ENCODE measurements at places on chromosomes 4 and X. TPM values are rescaled to one million over a fixed set of nuclear protein-coding genes. Genes with fewer than 3 reads are reported as not detected.

ASMT gene
- not detected for total RNA-seq

TCP11X2 gene
- not detected for total RNA-seq

BEND2 gene
- total RNA-seq: not detected

MSANTD1 gene
- total RNA-seq: 1.2 TPM

EGFL6 gene
- 2.0 TPM for total RNA-seq

HERC5 gene
- total RNA-seq: 21.2 TPM

USP17L5 gene
- not detected for total RNA-seq

SFRP2 gene
- not detected for total RNA-seq

STK32B gene
- not detected for total RNA-seq

DNA sequence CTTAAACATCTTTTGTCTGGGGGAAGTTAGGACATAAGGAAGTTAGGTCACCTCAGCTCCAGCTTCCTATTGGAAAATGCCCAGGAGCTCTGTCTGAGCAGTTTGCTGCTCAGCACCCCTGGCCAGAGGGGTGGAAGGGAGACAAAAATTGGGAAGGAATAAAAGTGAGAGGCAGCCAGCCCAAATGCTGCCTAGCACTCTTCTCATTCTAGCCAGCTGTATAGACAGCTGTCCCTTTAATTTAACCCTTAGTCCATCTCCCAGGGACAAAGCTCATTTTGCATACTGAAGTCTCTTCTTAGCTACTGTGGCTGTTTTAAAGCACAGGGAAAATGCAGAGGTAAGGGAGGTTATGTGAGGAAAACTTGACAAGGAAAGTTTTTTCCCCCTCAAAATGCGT is 89.5 kb upstream of the CITED1 start:
- no peak for DNase-seq

GRCh38 chr4:103036169-103036568 is 16.7 kb upstream of the SLC9B1 start:
- no peak for DNase-seq

GRCh38 chr4:42515156-42515884 is 118.0 kb downstream of the SHISA3 start:
- DNase-seq: no peak

DNA sequence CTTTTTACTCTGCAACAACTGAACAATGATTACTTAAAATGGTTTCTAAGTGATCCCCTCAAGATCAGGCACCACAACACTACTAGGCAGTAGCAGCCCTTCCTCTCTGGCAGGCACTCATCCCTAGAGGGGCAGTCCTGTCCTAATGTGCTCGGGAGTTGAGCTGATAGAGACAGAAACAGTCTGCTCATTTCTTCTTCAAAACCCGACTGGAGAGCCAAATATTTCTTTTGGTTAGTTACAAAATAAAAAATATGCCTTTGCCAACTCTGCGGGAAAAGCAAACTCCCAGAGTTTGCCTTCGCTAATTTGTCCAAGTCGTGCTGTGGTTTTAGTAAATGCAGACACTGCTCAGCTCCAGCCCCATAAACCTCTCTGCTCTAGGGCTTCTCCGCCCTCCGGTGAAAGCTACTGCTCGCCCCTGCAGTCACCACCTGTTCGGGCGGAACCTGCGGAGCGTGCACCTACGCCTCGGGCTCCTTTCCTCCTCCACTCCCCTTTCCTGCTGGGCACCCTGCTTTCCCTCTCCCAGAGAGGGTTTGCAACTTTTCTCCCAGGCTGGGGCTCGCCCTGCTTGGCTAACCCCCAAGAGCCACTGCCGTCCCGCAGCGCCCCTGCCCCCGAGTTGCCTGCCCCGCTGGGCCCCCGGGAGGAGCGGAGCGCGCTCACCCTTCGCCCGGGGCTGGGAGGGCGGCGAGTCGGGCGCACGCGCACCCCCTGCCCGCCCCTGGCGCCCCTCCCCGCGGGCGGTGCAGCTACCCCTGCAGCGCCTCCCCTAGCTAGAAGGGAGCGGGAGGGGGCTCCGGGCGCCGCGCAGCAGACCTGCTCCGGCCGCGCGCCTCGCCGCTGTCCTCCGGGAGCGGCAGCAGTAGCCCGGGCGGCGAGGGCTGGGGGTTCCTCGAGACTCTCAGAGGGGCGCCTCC is at the start of gene NPNT:
NPNT (plus strand) TSS at position 812 of the 923 bp plus-strand sequence. CDS start 182 bp downstream, outside the sequence.
- no peak for DNase-seq

- no peak for DNase-seq
Observed at GRCh38 chr4:1516261-1516660, 110.0 kb upstream of the NKX1-1 start.

DNA sequence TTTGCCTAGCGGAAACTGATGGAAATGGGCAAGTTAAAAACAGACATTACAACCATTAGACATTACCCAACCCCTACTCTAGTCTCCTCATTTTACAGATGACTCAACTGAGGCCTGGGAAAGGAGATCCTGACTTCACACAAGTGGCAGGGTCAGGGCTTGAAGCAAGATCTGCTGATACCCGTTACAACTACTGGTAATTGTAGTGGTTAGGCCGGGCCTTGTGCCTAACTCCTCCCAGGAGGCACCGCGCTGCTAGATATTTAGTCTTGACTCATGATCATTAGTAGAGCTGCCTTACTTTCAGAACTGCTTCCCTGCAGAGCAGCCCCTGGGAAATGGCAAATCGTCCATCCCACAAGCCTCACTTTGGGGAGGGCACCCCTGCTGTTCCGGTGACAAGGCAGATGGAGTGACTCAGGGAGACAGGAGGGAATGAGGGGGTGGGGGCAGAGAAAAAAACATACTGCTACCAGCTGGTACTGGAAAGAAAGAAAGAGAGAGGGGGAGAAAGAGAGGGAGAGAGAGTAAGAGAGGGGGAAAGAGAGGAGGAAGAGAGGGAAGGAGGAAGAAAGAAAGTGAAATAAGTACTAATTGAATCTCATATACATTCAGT is 12.2 kb downstream of the ARHGEF6 start:
- peak; percentile 21 for DNase-seq

- no peak for DNase-seq
Observed at GRCh38 chrX:152913910-152914309, 16.0 kb downstream of the ZNF185 start.

DNA sequence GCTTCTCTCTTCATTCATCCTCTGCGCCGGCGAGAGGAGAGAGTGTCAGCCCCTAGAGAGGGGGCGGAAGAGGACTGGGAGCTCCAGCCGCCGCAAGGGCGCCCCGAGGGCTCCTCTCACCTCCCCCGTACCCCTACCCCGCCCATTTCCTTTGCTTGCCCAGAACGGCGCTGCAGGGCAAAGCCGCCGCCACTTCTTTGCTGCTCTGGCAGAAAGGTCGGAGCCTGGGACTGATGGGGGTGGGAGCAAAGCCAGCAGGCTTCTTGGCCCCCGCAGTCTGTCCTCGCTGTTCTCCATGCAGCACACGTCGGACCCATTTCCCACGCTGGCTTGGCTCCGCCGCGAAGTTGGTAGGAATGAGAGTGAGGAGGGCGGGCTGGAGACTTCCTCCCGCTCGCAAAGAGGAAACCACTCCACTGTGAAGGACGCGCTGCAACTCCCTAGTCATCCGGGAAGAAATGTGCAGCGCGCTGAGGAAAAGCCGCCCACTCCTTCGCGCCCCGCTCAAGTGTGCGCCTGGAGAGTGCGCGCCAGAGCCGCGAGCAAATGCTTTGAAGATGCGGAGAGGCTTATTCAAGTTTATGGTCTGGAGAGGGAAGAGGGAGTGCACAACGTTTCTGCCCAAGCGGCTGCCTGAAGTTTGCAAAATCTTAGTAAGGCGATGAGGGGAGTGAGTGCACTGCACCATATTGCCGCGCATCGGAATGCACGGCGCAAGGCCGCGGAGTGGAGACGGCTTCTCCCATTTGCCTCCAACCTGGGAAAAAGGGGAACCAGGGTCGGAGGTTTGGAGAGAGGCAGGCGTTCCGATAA is 2.8 kb upstream of the PCDH7 start:
- no peak for DNase-seq

DNA sequence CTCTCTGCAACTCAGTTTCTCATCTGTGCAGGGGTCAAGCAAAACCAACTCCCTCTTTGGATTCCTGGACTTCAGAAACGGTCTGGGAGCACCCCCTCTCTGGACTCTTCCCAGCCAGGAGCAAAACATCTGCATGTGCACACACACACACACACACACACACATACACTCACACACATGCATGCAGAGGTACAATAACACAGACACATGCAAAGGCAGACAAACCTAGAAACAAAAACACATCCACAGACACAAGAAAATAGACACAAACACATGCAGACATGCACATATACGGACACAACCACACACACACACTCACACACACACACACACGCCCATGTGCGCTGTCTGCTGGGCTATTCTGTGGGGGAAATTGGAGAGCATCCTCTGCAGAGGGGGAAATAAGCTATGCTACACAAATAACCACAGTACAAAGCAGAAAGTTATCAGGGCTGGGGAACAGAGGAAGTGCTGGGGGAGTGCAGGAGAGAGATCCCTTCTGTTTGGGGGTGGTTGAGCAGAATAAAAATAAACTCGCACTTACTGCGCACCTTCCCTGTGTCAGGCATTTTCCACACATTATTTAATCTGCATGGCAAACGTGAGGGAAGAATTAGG is 19.9 kb downstream of the IQSEC2 start:
- no peak for DNase-seq

DNA sequence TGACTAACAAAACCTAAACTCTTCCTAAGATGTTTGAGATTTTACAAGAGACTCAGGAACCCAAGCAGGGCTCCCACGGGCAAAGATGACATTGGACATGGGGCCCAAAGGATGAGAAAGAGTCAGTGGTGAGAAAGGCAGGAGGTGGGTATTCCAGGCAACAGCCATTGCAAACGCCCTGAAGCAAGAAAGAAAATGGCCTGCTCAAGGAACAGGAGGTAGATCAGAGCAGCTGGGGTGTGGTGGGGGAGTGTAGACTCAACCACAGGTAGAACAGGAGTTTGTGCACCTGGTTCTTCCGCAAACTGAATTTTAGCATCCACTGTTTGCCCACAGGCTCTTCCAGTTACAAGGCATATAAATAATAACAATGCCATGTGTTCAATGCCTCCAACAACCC is 3.3 kb downstream of the PPP2R2C start:
- DNase-seq: no peak

DNA sequence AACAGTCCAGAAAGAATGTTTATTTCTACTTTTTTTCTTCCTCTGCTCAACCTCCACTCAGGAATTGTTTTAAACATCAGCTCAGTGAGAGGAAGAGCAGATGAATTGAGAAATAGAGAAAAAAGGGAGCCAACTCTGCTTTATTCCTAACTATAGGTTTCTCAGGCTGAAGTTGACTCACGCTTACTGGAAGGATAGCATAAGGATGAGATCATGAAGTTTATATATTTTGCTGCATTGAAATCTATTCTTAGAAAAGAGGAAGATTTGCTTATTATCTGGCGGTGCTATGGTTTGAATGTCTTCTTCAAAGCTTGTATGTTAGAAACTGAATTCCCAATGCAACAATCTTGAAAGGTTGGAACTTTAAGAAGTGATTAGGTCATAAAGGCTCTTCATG is 1673.4 kb upstream of the PCDH7 start:
- DNase-seq: no peak

DNA sequence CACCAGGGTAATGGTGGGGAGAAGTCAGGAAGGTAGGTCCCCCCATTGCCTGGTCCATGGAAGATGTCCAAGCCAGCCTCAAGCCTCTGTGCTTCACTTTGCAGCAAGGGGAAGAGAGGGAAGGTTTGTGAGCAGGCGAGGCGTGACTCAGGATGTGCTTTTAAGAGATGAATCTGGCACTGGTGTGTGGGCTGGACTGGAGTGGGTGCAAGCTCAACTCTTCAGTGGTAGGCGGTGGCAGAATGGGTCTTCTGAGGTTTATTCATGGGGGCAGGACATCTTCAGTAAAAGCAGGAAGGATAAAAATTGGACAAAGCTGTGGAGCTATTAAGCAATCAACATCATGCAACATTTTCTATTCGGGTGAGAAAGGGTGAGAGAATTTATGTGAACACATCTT is 19.4 kb downstream of the GPM6B start:
- no peak for DNase-seq

DNA sequence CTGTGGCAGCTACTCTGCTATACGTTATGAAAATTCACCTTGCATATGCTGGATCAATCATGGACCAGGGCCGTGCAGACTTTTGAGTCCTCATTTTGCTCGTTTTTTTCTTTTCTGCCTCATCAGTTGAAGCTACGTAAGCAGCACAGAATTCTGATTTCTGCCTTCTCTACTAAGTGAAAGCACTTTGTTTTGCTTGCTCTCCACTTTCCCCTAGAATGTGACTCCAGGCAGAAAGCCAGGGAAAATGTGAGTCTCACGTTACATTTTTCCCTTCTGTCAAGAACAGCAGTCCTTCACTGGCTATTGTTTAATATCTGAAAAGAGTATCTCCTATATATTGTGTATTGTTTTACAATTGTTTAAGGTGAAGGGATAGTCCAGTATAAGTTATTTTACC is 1840.1 kb downstream of the PCDH7 start:
- no peak for DNase-seq

DNA sequence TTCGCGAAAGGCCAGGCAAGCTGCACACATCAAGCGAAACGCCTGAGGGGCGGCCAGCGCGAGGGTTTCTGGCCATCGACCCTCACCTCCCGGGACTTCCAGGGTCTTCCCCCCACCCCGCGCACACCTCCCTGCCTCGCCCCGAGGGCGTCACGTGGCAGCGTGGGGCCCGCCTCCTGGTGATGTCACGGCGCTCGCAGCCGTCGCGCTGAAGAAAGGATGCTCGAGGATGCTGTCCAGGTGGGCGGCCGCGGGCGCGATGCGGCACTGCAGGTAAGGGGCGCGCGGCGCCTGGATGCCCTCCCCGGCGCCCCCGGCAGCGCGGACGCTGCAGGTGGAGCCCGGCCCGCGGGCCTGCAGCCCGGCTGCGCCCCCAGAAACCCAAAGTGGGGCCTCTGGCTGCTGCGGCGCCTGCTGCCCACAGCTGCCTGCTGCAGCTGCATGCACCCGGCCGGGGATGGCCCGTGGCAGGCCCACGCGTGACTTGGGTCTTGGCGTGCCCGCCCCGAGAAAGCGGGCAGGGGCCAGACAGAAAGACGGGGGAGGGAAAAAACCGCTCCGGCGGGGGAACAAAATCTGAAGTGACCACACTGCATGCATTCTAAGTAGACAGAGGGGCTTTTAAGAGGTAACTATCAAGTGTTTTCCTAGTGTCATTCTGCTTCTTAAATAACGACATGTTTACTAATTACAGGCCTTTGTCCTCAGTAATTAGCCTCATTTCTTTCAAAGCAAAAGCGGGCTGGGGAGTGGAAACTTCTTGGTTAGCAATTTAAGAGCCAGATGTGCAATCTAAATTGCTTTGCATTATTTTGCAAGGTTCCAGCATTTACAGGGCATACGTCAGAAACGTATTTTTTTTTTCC is 1.7 kb downstream of the CLCN4 start:
- DNase-seq: no peak

GRCh38 chr4:169293343-169294176 is 22.8 kb upstream of the SH3RF1 start:
- no peak for DNase-seq

- DNase-seq: no peak
Observed at GRCh38 chrX:55452833-55453124, 852 bp downstream of the MAGEH1 start.

- no peak for DNase-seq
Observed at GRCh38 chr4:176444741-176445140, 125.0 kb downstream of the SPCS3 start.

- DNase-seq: no peak
Observed at GRCh38 chr4:700587-701264, 4.9 kb upstream of the PCGF3 start.
